ENCODE measurements at places on chromosomes 2 and 18.

DNA sequence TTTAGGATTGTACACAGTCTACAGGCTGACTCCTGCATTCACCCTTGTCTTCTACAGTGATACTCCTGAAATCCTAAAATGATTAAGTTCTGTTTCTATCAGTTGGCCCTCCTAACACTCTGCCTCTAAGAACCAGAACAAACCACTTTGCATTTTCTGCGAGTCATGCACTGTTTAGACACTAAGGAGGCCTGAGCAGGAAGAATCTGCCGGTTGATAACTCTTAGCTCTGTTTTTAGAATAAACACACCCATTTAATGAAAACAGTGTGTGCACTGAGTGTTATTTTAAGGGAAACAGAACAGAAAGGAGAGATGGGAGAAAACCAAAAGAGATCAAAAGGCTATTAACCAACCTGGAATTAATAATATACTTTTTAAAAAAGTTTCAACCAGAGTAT is 22.9 kb upstream of the SSB start:
- peak; percentile 58 for DNase-seq

DNA sequence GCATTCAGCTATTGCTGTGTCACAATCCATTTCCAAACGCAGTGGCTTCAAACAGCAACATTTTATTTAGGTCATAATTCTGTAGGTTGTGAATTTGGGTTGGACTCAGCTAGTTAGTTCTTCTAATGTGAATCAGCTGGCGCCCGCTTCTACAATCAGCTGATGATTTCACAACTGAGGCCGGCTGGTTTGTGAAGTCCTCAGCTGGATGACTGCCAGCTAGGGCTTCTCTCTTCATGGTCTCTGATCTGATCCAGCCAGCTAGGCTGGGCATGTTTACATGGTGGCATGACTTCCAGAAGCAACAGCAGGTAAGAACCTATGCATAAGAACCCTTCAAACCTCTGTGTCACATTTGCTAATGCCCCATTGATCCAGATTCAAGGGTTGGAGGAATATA is 172.0 kb downstream of the SLC4A10 start:
- DNase-seq, result peak; percentile 63

GRCh38 chr2:215579809-215580208 is 143.9 kb upstream of the FN1 start:
- peak; percentile 97 for DNase-seq

GRCh38 chr18:59665057-59666006 is 31.9 kb downstream of the CCBE1 start:
- DNase-seq, result peak; percentile 59

- no peak for DNase-seq
Observed at GRCh38 chr2:198441901-198442300, 637.5 kb downstream of the PLCL1 start.

DNA sequence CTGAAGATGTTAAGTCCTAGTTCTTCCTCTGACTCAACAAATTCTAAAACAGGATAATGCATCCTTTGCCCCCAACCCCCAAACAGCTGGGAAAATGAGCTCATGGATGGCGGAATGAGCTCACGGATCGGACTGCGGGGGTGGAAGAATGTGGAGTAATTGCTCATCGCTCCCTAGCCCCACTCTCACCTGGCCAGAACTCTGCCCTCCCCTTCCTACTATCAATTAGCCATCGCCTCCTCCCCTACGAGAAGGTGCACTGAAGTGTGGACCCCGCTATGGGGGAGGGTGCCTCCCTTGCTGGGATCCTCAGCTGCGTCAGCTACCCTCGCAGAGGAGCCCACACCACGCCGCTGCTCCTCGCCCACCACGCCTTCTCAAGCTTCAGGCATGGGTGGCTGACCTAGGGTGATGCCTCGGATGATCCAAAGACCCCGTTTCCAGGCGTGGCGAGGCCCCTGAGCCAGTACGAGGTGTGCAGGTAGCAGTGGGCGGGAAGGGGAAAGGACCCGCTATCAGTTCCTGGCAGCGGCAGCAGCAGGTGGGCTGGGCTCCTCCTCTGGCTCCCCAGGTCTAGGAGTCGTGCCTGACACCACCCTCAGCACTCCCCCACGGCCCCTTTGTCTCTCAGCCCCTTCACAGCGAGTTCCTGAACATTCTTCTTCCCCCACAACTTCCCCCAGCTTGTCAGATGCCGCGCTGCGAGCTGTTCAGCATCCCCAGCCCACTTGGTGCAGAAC is 82.1 kb upstream of the POMC start:
- DNase-seq, result peak; percentile 78

- DNase-seq, result no peak
Observed at GRCh38 chr2:86195808-86196387, 636 bp upstream of the IMMT start.

- no peak for DNase-seq
Observed at GRCh38 chr2:201996006-201996405, 37.6 kb upstream of the FZD7 start.

- no peak for DNase-seq
Observed at GRCh38 chr2:204124140-204124750, 187.7 kb downstream of the ICOS start.

DNA sequence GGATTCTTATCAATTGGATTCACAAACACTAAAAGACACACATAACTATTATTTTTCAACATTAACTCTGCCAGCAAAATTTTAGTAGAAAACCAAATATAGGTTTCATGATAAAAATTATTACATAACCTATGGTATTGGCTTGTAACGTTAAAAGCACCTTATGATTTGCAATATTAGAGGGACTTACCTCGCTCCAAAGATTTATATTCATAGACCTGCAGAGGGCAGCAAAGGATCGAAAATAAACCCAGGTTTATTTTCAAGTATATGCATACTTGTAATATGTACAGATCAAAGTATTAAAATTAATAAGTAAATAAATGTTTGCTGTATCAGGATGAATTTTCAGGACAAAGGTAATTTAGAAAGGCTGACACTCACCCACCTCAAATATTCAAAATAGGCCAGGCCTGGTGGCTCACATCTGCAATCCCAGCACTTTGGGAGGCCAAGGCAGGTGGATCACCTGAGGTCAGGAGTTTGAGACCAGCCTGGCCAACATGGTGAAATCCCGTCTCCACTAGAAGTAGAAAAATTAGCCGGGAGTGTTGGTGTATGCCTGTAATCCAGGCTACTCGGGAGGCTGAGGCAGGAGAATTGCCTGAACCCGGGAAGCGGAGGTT is 45.3 kb downstream of the LRPPRC start:
- peak; percentile 44 for DNase-seq

DNA sequence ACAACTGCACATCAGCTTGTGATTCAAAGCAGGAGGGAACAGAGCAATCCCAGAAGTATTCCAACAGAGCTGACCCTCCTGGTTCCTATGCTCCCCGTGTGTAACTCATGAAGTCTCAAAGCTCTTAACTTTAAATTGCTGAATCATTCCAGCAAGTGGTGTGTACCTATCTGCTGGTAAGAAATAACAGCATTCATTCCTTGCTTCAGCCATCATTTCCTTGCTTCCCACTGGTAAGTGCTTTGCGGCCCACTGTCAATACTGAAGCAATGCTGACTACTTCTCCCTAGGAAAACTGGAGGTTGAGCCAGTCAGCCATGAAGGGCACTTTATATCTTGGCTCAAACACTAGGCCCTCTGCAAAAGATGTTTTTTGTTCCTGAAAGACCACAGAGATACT is 222.4 kb downstream of the EXOC6B start:
- DNase-seq, result no peak

- DNase-seq, result peak; percentile 88
Observed at GRCh38 chr18:79611040-79611681, 68.4 kb upstream of the CTDP1 start.

- no peak for DNase-seq
Observed at GRCh38 chr2:175633227-175633626, 368.8 kb downstream of the LNPK start.

DNA sequence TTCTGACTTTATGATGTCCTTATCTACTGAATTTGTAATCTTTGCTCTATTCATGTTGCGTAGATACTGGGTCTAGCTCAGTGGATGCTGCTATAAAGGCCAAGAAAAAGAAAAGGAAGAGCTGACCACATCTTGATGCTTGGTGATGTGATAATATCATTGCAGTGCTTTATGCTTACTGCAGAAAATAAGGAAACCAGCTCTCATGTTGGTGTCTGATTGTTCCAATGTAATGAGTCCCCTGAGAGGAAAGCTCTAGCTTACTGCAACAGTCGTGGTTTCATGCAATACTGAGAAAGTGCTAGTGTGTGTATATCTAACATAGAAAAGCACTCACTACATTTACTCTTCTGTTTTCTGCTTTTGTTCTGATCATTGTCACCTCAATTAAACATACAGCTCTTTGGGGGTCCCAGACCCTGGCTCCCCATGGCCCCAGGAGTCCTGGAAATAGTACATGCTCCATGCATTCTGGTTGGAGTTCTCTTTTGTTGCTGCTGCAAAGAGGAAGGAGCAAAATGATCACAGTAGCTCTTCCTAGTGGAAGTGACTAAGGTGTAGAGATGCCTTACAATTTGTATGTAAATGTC is 338.8 kb downstream of the CYRIA start:
- DNase-seq, result no peak

DNA sequence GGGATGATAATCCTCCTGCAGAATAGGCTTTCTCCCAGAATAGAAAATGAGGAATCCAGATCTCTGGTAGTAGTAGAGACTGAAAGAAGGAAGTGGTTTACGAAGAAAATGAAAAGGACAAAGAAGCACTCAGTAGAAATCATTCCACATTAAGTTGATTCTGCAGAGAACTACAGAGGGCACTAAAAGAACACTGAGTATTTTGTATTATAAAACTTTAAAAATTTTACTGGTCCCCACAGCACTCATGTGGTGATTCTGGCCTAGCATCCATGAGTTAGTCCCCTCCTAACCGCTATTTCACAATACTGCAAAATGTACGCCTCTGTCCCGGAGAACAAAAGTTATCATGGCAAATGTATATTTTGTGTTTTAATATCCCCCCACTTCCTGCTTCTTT is 42.9 kb upstream of the SLC35F5 start:
- peak; percentile 24 for DNase-seq

DNA sequence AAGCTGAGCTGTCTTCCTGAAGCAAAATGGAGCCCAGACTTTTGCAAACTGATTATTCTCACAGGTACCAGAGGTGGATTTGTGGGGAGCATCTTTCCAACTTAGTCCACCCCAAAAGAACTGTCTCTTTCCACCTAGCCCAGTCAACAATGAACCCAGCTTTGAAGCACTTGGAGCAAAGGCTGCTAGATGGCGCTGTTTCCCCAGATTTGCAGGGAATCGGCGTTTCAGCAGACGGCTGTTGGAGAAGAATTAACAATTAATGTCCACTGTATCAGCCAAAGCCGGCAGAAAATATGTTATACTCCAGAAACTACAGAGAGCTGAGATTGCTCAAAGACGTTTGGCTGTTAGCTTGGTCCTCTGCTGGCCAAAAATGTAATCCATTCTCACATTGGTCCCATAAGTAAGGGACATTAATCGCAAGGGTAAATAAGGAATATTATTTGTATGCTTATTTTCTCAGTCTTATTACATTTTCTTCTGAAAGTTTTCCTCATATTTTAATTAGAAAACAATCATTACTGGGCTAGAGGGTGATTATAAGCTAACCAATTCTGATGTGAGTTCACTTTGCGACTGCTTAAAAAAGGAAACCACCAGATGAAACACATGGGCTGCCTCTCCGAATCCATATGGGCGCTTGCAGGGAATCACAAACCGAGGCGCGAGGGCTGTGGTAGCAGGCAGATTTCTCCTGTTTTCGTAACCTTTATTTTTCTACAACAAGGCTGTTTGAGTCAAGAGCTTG is 423.8 kb upstream of the MEX3C start:
- DNase-seq, result peak; percentile 33

DNA sequence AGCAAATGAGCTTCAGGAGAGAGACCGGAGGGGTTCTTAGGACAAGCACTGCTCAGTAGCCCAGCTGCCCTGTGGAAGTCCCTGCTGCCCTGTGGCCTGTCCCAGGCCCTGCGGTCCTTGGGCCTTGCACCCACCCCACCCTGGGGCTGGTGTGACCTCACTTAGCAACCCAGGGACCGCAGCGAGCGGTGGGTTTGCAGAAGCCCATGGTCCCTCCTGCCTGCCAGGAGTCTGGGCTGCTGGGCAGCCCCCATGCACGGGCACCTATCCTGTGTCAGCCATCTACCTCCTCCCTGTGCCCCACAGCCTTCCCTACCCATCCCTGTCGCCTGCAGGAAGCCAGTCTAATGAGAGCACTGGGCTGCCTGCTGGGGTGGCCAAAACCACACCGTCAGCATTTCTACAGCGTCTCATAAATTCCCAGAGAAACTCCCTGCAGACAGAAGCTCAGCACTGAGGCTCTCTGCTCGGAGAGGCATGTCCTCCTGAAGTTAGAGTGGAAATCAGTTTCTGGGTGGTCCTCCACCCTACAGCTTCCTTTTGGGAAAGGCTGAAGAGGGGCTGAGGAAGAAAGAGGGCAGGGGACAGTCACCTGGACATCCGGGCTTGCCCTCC is 231.1 kb upstream of the HS6ST1 start:
- no peak for DNase-seq

DNA sequence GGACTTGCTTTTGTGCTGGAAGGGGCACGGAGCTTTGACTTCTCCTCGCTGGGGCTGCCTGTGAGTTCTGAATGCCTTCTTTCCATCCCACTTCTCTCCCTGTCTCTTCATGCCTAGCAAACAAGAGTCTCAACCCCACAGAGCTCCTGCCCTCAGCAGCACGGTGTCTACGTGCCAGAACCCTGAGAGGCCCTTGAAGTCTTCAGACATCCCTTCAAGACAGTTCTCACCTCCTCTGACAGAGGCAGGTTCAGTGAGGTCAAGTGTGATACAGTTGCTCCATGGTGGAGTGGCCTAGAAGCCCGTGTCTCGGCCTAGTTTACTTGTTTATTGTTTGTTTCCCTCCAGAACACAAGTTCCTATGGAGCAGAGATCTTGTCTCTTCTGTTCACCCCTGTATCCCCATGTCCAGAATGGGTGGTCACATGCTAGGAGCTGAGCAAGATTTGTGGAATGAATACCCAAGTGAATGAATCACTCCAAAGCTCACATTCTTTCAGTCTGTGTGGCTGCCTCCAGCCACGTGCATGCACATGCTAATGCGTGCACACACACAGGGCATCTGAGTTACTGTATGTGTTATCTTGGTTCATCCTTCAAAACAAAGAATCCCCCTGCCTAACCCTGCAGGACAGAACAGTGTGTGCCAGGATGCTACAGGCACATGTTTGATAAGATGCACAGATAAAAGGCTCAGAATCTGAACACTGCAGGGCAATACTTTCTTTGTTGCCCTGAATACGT is 391.6 kb downstream of the NBAS start:
- DNase-seq, result peak; percentile 94

- no peak for DNase-seq
Observed at GRCh38 chr2:40348038-40348437, 103.9 kb downstream of the SLC8A1 start.

GRCh38 chr2:21363364-21363763 is 239.6 kb downstream of the TDRD15 start:
- no peak for DNase-seq

DNA sequence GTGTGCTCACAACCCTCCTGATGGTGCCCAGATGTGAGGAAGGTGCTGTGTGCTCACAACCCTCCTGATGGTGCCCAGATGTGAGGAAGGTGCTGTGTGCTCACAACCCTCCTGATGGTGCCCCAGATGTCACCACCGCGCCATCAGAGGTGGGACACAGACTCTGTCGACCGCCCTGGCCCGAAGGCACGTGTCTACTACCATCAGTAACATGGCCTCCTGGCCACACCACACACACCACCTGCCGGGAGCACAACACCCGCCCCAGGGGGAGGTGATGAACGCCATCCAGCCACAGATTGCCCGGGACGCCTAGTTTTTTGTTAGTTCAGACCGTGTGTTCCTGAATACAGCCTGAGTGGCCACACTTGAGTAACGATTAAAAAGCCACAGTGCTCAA is 24.5 kb downstream of the HDAC4 start:
- DNase-seq, result no peak

GRCh38 chr2:86142436-86143257 is 36.6 kb downstream of the PTCD3 start:
- DNase-seq, result no peak
